ENCODE measurements at places on chromosomes 16 and 17. TPM values are rescaled to one million over a fixed set of nuclear protein-coding genes. Genes with fewer than 3 reads are reported as not detected.

DNA sequence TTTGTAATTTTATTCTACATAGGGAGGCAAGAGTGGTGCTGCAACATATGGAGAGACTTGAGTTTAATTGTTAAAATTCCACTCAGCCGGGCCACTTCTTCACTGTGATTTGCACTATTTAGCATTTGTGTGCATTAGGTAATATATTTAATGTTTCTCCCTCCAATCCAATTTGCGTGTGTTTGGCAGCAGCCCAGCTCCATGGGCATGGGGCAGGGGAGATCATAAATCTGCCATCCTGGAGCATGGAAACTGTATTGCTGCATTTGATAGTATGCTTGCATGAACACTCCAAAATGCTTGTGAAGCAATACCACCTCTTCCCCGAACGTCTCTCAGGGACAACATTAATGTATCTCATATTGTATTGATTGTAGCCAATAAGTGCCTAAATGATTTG is 339.1 kb upstream of the RBFOX1 start:
- no peak for DNase-seq

DNA sequence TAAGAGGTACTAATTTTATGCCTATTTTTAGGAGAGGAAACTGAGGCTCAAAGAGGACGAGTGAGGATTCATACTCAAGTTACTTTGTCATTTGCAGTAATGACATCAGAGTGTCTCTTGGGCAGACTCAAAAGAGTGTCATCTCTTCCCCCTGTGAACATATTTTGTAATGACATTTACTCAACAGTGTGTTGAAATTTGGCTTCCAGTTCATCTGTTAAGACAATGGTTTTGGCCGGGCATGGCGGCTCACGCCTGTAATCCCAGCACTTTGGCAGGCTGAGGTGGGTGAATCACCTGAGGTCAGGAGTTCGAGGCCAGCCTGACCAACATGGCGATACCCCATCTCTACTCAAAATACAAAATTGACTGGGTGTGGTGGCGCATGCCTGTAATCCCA is 28.9 kb downstream of the WFDC1 start:
- no peak for DNase-seq

GRCh38 chr16:78869492-78869891 is 731.0 kb downstream of the MAF start:
- no peak for DNase-seq

GRCh38 chr16:53358884-53359283 is 75.4 kb upstream of the RBL2 start:
- no peak for DNase-seq

GRCh38 chr17:16085066-16085699 is 85.6 kb downstream of the TTC19 start:
- DNase-seq = no peak

- no peak for DNase-seq
Observed at GRCh38 chr17:66192378-66192687, 400 bp upstream of the CEP112 start.

GRCh38 chr16:80639636-80640035 is 98.8 kb downstream of the DYNLRB2 start:
- DNase-seq = no peak

DNA sequence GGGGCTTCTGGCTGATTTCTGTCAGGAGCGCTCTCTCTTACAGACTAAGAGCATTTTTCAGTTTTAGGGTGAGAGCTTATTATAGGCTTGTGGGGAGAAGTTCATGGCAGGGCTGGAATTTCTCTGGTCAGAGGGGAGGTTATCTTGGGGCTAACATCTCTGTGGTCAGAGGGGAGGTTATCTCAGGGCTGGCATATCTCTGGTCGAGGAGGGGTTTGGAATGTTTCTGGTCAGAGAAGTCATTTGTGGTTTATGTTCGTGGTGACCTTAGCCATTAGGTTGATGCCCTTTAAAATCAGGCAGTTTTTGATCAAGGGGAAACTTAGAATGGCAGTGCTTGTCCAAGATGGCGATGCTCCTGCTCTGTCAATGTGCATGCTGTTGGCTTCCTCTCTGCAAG is 10.8 kb upstream of the USP31 start:
- DNase-seq = no peak

- no peak for DNase-seq
Observed at GRCh38 chr17:80362428-80363119, 52.4 kb upstream of the ENDOV start.

GRCh38 chr16:57196286-57196685 is 10.2 kb downstream of the RSPRY1 start:
- no peak for DNase-seq

DNA sequence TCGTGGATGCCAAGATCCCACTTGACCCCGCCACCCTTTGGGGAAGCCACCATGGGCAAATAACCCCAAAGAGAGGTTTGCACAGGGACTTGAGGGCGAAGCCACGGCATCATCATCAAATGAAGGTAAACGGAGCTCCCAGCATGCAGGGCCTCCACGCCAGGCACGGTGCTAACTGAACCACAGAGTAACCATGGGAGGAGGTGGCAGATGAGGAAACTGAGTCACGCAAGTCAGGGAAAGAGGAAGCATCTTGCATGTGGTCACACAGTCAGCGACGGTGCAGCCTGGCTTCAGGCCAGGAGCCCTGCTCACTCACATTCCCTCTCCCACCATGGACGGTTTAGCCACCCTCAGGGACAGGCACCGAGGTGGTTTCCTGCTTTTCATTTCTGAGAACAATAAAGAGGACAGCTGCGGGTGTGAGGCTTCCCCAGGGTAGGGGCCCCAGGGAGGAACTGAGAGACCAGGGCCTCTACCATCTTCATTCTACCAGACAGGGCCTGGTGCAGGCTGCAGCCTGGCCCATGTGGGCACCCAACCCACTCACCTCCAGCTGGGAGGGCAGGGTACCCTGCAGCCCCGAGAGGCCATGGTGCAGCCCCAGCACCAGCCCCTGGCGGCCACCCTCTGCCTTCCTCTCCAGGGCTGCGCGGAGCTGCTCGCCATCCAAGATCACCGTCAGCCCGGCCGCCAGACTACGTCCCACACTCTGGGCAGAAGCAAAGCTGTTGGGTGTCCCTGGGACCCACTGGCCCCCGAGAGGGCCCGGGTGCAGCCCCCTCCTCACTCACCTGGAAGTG is 78.3 kb downstream of the RMI2 start:
- DNase-seq = no peak

GRCh38 chr16:15498427-15499175 is 64.2 kb downstream of the BMERB1 start:
- DNase-seq = no peak

DNA sequence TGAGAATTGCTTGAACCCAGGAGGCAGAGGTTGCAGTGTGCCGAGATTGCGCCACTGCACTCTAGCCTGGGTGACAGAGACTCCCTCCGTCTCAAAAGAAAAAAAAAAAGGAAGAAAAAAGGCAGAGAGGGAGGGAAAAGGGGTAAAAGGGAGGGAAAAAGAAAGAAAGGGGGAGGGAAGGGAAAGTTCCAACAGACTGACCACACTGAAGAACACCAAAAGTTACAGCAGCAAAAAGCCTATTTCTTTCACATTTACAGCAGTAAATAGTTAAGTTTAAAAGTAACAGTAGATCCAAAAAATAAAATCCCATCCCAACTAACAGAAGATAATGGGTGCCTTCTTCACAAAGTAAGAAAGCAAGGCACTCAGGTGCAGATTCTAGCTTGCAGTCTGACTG is 36.9 kb upstream of the C17orf78 start:
- DNase-seq = no peak

GRCh38 chr16:86107215-86107825 is 208.4 kb downstream of the IRF8 start:
- no peak for DNase-seq

DNA sequence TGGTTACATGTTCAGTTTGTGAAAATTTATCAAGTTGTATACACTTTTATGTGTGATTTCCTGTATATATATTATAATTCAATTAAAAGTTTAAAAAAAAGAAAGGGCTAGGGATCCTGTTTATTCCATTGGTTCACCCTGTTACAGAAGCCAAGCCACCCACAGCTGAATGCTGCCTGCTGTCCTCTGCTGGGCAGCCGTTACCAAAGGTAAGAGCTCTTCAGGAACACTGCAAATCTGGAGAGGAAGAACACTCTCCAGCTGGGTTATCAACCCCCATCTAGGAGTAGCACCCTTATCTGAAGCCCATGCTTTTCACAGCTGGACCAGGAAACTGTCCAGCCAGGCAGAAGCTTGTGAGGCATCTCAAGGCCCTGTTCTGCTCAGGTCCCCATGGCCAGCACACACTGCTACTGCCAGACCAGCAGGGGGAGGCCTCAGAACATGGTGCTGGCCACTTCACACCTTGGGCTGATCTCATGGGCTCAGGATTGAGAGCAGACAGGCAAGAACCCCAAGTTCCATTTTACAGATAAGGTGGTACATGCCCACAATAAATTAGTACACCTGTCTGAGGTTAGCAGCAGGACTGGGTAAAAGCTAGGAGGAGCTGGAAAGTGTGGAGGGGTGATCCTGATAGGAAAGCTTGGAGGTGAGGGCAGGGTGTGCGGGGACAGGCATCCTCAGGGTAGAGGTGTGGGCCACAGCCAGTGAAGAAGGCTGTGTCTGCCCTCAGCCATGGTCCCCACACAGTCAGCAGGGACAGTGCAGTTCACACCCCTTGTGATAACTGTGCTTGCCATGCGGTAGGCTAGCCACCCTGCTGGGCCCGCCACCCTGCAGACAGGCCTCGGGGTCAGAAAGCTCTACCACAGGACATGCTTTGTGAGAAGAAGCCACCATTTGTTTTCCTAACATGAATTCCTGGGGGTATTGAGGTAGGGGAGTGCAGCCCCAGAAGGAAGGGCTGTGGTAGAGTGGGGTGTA is 54.3 kb upstream of the SREBF1 start:
- DNase-seq = peak; percentile 64

DNA sequence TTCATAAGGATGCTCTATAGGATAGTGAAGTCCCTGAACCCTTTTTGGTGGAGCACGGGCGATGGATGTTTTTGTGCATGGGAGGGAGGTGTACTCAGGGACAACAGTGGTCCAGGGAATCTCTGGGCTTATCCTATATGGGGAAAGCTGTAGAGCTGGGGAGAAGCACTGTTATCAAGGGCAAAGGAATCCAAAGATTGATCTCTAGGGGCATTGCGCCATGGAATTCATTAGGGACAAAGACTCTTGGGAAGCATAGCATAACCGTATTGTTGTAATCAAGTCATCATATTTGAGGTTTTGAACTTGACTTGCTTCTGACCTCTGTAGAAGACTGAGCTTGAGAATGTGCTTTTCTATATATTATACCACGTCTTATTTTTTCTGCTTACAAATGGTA is 172.9 kb upstream of the ZFHX3 start:
- no peak for DNase-seq

DNA sequence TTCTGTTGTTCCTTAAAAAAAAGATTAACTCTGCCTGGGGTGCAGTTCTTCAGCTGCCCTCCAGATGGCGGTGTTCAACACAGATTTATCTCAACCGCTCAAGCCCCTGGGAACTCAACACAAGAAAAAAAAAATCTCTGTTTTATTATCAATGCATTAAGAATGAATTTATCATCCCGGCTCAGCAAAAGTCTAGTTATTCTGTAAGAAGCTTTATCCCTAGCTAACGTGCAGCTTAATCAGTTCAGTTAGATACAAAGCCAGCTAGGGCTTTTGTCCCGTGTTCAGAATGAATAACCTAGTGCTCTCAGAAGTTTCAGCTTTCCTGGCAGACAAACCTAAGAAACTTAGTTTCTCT is 475.9 kb upstream of the CCL2 start:
- peak; percentile 35 for DNase-seq

DNA sequence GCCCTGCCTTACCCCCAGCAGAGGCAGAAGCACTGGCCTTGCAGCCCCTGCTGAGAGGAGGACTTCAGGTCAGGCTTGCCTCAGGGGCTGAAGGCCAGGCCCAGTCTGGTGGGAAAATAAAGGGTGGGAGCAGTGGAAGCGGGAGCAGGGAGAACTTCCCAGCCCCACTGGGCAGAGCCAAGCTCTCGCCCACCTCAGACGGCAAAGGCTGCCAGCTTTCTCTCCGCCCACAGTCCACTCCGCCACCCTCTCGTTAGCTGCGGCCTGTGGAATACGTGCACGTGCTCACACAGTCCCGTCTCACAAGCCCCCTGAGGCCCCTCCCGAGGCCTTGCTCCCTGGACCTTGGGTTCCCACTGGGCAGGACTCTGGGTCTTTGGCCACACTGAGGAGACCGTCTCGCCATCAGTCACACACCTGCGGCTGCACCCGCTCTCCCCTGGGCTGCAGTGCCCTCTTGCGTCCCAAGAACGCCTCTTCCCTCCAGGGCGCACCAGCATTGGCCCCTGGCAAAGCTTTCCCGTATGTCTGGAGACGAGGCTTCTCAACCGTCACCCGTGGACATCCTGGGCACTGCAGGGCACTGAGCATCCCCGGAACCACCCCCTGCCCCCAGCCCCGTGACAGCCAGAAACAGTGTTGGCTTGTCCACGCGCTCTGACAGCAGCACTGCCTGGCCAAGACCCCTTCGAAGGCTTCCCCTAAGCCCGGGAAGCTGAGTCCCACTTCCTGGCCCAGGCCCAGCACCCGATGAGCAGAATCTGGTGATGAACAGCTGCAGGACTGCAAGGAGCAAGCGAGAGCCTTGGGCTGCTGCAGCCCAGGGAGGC is 8.3 kb downstream of the MRPL28 start:
- DNase-seq = peak; percentile 65

- DNase-seq = no peak
Observed at GRCh38 chr16:26712876-26713275, 353.9 kb upstream of the C16orf82 start.

- DNase-seq = no peak
Observed at GRCh38 chr17:6105649-6106007, 35.4 kb downstream of the WSCD1 start.

ANKRD11 gene
- 83.9 TPM for polyA plus RNA-seq

MT1G gene
- polyA plus RNA-seq = 919 TPM

HS3ST2 gene
- polyA plus RNA-seq = 0.10 TPM

UTS2R gene
- 0.04 TPM for polyA plus RNA-seq

CX3CL1 gene
- 30.6 TPM for polyA plus RNA-seq

CDRT15 gene
- 0.34 TPM for polyA plus RNA-seq

GP1BA gene
- 1.5 TPM for polyA plus RNA-seq

PPM1E gene
- polyA plus RNA-seq = 1.2 TPM

FBXW10B gene
- polyA plus RNA-seq = 1.9 TPM

LRRC75A gene
- 37.2 TPM for polyA plus RNA-seq

TBC1D3C gene
- 3.1 TPM for polyA plus RNA-seq

TEDC2 gene
- 6.4 TPM for polyA plus RNA-seq

TBC1D3I gene
- polyA plus RNA-seq = 0.37 TPM

DOC2A gene
- polyA plus RNA-seq = 4.2 TPM

Measured in large intestine (tissue), 12 donors.